BJ (cell line): ENCODE measurements at places on chromosomes 4 and X. TPM values are rescaled to one million over a fixed set of nuclear protein-coding genes. Genes with fewer than 3 reads are reported as not detected.
A peak's percentile ranks its signal among the peaks of the same experiment; 100 is the strongest.

AR gene
- 11.4 and 13.9 TPM in 2 replicates for polyA plus RNA-seq

DNA sequence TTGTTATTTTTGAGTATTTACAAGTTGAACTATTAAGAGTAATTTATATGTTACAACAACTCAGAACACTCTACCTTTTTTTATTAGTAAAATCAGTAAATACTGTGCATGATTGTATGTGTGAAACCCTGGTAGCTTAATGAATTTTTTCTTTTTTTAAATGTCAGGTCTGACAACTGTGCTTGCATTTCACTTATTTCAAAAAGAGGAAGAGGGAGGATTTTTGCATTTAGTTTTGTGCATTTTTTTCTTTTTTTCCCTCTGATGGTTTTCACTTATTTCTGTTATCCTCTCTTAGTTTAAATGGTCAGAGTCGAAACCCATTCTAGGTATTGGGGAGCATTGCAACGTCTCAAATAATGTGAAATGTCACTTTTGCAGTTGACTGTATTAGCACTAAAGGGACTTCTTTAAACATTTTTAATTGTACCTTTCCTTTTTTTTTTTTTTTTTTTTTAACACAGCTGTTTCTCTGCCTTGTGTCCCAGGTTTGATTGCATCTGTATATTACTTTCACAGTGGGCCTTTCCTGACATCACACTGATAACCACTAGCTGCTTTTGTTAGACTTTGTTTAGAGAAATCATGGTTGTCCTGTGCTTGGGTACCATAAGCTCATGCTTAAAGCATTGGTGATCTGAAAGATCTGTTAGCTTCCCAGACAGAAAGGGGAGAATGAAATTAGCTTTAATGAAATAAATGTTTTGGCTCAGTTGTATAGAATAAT is 28.5 kb downstream of the MOB1B start:
- DNase-seq: no peak

DNA sequence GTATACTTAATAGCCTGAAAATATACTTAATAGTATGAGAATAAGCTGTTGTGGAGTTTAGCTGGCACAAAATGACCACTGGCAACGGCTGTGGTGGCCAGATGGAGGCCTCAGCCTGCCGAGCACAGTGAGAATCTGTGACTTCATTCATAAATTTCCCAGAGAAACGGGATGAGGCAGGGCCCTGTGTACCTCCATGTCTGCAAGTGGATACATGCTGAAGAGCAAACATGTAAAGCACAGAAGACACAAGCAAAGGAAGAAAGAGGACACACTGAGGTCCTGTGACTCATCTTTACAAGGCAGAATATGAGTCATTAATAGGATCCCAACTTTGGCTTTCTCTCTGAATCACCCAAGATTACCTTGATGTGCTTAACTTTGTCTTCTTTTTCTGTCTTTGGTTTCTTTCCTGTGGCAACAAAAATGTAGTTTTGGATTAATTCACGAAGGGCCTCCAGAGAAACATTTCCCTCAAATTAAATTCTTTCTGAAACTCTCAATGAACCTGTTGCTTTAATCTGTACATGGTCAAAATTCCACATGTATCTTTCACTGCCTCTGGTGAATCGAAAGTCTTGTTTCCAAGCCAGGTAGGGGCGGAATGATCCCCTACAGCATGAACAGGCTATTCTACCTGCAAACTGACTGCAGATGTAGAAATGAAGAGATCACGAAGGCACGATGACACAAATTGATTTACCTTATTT is 56.4 kb downstream of the IRF2 start:
- DNase-seq: peak; percentile 70

MAGEA10 gene
- not detected in 2 replicates for polyA plus RNA-seq

GRCh38 chr4:60315586-60315985 is 884.5 kb upstream of the ADGRL3 start:
- DNase-seq: no peak

DNA sequence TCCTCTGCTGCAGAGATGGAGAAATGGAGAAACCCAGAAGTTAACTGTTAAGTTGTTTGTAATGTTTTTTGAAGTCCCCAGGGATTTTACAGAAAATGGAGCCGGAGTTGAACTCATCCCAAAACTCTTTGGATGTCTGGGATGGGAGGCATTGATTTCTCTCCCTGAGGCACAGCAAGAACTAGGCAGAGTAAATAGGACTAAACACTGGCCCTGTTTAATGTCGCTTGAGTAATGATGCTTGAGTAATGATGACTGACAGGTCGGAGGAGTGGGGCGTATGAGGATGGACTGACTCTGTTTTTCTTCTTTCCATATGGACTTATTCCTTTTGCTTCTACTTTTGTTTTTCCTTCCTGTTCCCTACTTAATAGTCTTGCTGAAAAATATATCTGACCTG is 69.9 kb downstream of the ARHGAP10 start:
- no peak for DNase-seq

DNA sequence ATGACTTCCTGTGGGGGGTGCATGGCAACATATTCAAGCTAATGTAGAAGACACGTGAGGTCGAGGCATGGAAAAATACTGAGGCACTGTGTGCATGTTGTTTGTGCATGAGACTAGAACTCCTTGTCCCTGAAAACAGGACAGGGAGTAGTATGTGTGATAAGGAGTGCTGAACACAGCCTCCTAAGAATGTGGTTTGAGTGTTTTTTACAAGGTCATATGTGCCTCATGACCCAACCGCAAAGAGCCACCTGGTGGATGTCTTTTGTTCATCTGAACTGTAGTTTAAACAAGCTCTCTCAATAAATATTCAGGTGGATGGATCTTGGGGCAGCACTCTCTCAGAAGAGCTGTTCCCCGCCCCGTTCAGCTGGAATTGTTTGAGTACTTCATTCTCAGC is 226.6 kb downstream of the NLGN4X start:
- DNase-seq: no peak

- no peak for DNase-seq
Observed at GRCh38 chrX:11566789-11567188, 98.9 kb downstream of the ARHGAP6 start.

ENPEP gene
- polyA plus RNA-seq: 0.40 and 0.75 TPM in 2 replicates

DIPK2B gene
- polyA plus RNA-seq: not detected in 2 replicates
